ENCODE measurements at places on chromosomes 7 and 10. TPM values are rescaled to one million over a fixed set of nuclear protein-coding genes. Genes with fewer than 3 reads are reported as not detected.

DNA sequence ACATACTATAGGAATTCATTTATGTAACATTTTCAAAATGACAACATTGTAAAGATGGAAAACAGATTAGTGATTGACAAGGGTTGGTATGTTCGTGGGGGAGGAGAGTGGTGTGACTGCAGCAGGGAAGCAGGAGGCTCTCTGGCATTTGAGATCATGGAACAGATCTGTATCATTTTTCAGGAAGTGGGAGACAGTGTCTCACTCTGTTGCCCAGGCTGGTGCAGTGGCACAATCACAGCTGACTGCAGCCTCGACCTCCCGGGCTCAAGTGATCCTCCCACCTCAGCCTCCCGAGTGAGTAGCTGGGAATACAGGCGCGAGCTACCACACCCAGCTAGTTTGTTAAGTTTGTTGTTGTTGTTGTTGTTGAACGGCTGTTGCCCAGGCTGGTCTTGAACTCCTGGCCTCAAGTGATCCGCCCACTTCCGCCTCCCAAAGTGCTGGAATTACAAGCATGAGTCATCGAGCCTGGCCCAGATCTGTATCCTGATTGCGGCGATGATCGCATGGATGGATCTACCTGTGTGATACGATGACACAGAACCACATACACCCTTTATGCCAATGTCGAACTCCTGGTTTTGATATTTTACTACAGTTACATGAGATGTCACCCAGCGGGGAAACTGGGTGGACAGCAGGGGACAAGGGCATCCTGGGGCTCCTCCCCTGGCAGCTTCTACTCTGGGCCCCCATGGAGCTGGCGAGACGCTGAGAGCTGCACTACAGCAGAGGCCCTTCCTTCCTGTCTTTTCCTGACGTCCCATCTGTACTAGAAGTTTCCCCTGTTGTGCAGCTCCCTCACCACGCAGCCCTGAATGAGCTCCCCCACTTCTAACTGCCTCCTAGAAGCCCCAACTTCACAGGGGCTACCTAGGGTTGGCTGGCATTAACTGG, 12.3 kb upstream of the CYTH3 start:
- no peak for ATAC-seq
- H3K36me3 ChIP-seq = no peaks in the 10 kb centered on the region
- H3K4me1 ChIP-seq = no peaks in the 10 kb centered on the region
- no peak overlapping the region for H3K27ac ChIP-seq

DNA sequence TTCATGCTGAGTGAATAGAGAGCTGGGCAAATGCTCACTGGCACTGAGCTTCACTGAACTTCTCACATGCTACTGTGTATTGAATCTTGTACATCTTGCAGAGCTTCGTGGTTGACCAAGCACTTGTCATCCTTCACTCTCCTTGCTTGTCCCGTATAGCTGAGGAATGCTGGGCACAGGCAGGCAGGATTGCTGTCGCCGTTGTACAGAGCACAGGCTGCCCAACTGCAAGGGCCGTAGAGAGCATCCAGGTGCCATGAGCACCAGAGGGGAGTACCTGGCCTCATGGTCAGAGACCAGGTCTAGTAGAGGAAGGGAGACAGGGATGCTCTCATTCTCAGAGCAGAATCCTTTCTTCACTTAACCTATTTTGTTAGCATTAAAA, 99.8 kb upstream of the RET start:
- H3K27me3 ChIP-seq = peaks cover 12% of the 10 kb centered on the region
- H3K36me3 ChIP-seq = no peaks in the 10 kb centered on the region
- no peak overlapping the region for H3K27ac ChIP-seq
- no peaks in the 10 kb centered on the region for H3K4me1 ChIP-seq
- H3K4me3 ChIP-seq = no peak overlapping the region

DNA sequence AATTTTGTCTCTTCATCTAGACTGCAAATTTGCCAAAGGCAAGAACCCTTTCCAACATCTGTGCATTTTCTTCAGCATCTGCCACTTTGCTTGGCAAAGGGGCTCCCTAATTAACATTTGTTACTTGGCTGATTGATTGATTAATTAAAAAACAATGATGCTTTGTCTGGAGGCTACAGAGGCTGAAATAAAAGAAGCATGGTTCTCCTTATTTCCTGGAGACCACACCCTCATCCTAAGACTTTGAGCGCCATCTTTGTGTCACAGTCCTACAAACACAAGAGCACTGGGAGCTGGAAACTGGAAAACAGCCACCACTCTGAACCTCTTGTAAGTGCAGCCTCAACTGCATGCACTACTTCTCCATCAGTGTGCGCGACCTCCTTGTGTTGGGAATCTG, 189.2 kb downstream of the C7orf25 start:
- H3K27me3 ChIP-seq = no peaks in the 10 kb centered on the region
- H3K4me3 ChIP-seq = no peak overlapping the region
- no peaks in the 10 kb centered on the region for H3K36me3 ChIP-seq
- ATAC-seq = no peak
- no peaks in the 10 kb centered on the region for H3K4me1 ChIP-seq

DNA sequence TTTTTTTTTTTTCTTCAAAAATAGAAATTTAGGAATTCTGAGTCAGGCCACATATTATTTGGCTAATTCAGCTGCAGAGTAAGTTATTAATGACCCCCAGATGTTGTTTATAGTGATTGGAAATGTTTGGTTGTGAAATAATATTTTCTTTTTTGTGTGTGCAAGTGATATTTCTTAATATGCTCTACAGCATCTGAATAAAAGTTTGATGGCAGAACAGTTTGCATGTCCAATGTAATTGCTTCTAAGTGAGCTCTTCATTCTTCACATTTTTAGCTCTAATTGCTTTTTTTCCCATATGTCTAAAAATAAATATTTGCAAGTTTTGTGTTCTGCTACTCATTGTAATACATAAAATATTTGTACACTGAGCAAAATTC, 116.0 kb downstream of the ARID5B start:
- H3K27me3 ChIP-seq = no peaks in the 10 kb centered on the region
- peak overlapping the region; percentile 77 for H3K27ac ChIP-seq
- H3K4me3 ChIP-seq = no peak overlapping the region
- no peaks in the 10 kb centered on the region for H3K36me3 ChIP-seq
- ATAC-seq = no peak
- H3K4me1 ChIP-seq = peaks cover 67% of the 10 kb centered on the region

- H3K27ac ChIP-seq = no peak overlapping the region
- H3K36me3 ChIP-seq = no peaks in the 10 kb centered on the region
- ATAC-seq = no peak
- H3K4me3 ChIP-seq = no peak overlapping the region
- H3K27me3 ChIP-seq = no peaks in the 10 kb centered on the region
- no peaks in the 10 kb centered on the region for H3K4me1 ChIP-seq
These were observed 13.0 kb upstream of the KCTD7 start for GRCh38 chr7:66615699-66616098.

GRCh38 chr7:106102387-106102966, 9.6 kb downstream of the SYPL1 start:
- no peak overlapping the region for H3K4me3 ChIP-seq
- H3K4me1 ChIP-seq = peaks cover 11% of the 10 kb centered on the region
- ATAC-seq = no peak
- H3K27me3 ChIP-seq = no peaks in the 10 kb centered on the region

DNA sequence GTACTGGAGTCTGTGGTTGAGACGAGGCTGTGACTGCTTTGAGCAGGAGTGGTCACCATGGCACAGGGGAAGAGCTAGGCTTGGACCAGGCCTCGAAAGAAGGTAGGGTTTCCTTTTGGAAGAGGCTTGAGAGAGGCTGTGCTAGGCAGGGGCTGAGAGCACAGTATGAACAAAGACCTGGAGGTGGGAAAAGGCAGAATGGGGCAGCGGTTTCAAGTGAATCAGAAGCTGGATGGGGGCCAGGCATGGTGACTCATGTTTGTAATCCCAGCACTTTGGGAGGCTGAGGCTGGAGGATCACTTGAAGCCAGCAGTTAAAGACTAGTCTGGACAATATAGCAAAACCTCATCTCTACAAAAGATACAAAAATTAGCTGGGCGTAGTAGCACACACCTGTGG, 65.9 kb downstream of the CLIP2 start:
- no peak overlapping the region for H3K27ac ChIP-seq
- H3K4me1 ChIP-seq = no peaks in the 10 kb centered on the region
- H3K4me3 ChIP-seq = no peak overlapping the region
- H3K36me3 ChIP-seq = no peaks in the 10 kb centered on the region
- no peak for ATAC-seq
- no peaks in the 10 kb centered on the region for H3K27me3 ChIP-seq

GRCh38 chr7:103292122-103292521, 5.1 kb upstream of the PMPCB start:
- no peaks in the 10 kb centered on the region for H3K36me3 ChIP-seq
- no peak overlapping the region for H3K27ac ChIP-seq
- ATAC-seq = no peak
- peaks cover 13% of the 10 kb centered on the region for H3K27me3 ChIP-seq
- no peak overlapping the region for H3K4me3 ChIP-seq

- H3K36me3 ChIP-seq = no peaks in the 10 kb centered on the region
- H3K4me1 ChIP-seq = no peaks in the 10 kb centered on the region
- H3K27ac ChIP-seq = no peak overlapping the region
- H3K27me3 ChIP-seq = peaks cover 40% of the 10 kb centered on the region
- ATAC-seq = no peak
These were observed 86.9 kb downstream of the CARD11 start for GRCh38 chr7:2956526-2957368.

DNA sequence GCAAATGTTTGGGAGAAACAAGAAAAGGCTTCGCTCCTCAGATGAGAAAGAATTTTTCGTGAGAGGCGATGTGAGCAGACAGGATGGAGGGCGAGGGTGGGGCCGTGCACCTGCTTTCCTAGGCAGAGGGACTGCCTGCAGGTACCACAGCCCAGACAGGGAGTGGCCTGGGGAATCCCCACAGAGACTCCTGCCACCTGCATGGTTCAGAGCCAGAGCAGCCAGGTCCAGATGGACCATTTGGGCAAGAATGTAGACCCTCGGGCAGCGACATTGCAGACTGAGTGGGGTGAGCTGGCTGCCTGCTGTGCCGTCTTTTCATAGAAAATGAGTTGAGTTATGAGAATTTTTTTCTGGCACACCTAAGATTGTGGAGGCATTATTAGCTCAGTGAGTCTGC, 216.8 kb downstream of the SNX10 start:
- peaks cover 19% of the 10 kb centered on the region for H3K27me3 ChIP-seq
- H3K4me3 ChIP-seq = no peak overlapping the region
- H3K36me3 ChIP-seq = no peaks in the 10 kb centered on the region
- H3K4me1 ChIP-seq = no peaks in the 10 kb centered on the region

- H3K27ac ChIP-seq = no peak overlapping the region
- no peak for ATAC-seq
- no peaks in the 10 kb centered on the region for H3K4me1 ChIP-seq
- no peaks in the 10 kb centered on the region for H3K36me3 ChIP-seq
- no peaks in the 10 kb centered on the region for H3K27me3 ChIP-seq
These were observed 1162.2 kb downstream of the TYW1 start for GRCh38 chr7:68158686-68159295.

- H3K4me1 ChIP-seq = peaks cover 44% of the 10 kb centered on the region
- peak overlapping the region; percentile 43 for H3K4me3 ChIP-seq
These were observed 179 bp downstream of the PDE1C start for GRCh38 chr7:32070051-32070405.

- no peak overlapping the region for H3K27ac ChIP-seq
- no peak overlapping the region for H3K4me3 ChIP-seq
- H3K36me3 ChIP-seq = no peaks in the 10 kb centered on the region
These were observed 222.3 kb upstream of the TMEM229A start for GRCh38 chr7:124255041-124255655.

- no peak for ATAC-seq
- no peak overlapping the region for H3K4me3 ChIP-seq
- H3K4me1 ChIP-seq = no peaks in the 10 kb centered on the region
These were observed 62.5 kb upstream of the NAMPT start for GRCh38 chr7:106347229-106347833.

- H3K4me1 ChIP-seq = peaks cover 56% of the 10 kb centered on the region
- no peak overlapping the region for H3K4me3 ChIP-seq
- H3K27me3 ChIP-seq = no peaks in the 10 kb centered on the region
- H3K27ac ChIP-seq = peak overlapping the region; percentile 31
These were observed 165.7 kb downstream of the ELMO1 start for GRCh38 chr7:37282927-37283326.

DNA sequence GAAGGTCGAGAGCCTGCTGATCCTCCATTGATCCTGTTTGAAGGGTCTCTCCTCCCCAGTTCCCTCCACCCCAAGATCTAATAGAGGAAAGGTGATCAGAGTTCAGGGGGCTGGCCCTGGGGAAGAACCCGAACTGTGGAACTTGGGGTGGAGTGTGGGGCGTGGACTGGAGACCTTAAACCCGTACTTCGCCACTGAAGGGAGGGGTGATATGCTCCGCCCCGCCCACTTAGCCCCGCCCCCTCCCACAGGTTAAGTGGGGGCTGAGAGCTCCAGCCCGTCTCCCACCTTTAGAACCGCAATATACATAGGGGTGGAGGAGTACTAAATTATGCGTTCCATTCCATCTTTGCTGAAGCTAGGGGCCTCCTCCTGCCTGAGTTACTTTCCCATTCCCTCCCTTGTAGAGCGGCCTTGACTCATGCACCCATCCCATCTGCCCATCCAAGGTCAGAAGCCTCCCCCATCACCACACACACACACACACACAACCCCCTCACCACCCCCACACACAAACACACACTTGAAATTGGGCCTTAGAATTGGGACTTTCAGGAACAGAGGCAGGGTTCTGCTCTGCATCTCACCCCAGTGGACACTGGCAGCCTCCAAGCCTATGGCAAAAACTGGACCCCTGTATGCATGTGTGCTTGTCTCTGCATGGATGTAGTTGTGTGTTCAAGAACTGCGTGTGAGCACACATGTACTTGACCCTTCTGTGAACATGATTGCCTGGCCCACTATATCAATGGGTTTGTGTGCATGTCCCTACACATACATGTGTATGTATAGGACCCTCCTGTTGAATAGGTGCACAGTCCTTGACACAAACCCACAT, 991 bp downstream of the SEMA4G start:
- ATAC-seq = no peak
- no peak overlapping the region for H3K27ac ChIP-seq
- H3K4me1 ChIP-seq = no peaks in the 10 kb centered on the region

GRCh38 chr7:130845581-130846085, 111.6 kb upstream of the KLF14 start:
- no peak overlapping the region for H3K4me3 ChIP-seq
- H3K27me3 ChIP-seq = peaks cover 21% of the 10 kb centered on the region
- peak overlapping the region; percentile 43 for H3K27ac ChIP-seq
- H3K4me1 ChIP-seq = no peaks in the 10 kb centered on the region
- ATAC-seq = peak; percentile 77
- H3K36me3 ChIP-seq = no peaks in the 10 kb centered on the region

ASB10 gene
- not detected for total RNA-seq

SLC13A4 gene
- total RNA-seq = 0.27 TPM

PPP1R3A gene
- not detected for total RNA-seq

KCNMA1 gene
- 357 TPM for total RNA-seq

TSPAN15 gene
- 57.8 TPM for total RNA-seq

SYT15B gene
- 1.4 TPM for total RNA-seq

GDF2 gene
- total RNA-seq = not detected

ADRA2A gene
- total RNA-seq = 1.8 TPM

HOXA10 gene
- not detected for total RNA-seq

HOXA9 gene
- 0.89 TPM for total RNA-seq

SYCE1 gene
- total RNA-seq = 0.39 TPM

SPDYE3 gene
- total RNA-seq = not detected

TRIM73 gene
- total RNA-seq = 1.5 TPM

LRIT1 gene
- total RNA-seq = not detected

TSPAN33 gene
- 1.9 TPM for total RNA-seq

All from gastroesophageal sphincter (tissue), 4 donors.